ENCODE measurements at places on chromosomes 12 and 14.

- no peak for DNase-seq
Measured at GRCh38 chr12:10563002-10563401, 50.4 kb downstream of the MAGOHB start.

DNA sequence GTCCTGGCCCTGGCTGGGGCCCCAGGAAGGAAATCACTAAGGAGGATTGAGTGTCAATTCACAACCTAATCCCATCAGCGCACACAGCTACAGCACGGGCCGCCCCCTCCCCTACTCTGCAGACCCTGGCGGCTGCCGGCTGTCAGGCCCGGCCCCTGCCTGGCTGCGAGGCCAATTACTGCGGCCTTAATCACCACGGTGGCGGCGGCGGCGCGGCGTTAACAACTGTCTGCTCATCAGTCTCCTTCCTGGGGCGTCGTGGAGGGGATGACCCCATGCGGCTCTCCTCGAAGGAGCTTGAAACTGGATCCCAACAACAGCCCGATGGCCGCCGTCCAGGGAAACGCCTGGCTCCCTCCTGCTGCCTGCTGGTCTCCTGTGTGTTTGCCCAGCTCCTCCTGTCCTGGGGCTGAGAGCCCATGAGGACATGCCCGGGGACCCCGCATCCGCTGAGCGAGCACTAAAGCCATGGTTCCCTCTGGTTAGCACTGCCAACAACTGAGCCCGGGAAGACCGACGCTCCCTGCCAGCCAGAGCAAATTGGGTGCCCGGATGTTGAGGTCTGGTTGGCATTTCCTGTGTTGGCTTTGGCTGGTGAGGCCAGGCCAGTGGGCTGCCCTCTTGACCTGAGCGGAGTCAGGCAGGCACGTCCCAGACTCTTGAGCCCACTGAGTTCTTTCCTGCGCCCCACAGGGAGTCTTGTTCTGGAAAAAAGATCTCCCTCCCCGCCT lies 21.8 kb upstream of the EIF2B2 start:
- no peak for DNase-seq

- no peak for DNase-seq
Measured at GRCh38 chr14:96270565-96271420, 14.8 kb downstream of the BDKRB1 start.

DNA sequence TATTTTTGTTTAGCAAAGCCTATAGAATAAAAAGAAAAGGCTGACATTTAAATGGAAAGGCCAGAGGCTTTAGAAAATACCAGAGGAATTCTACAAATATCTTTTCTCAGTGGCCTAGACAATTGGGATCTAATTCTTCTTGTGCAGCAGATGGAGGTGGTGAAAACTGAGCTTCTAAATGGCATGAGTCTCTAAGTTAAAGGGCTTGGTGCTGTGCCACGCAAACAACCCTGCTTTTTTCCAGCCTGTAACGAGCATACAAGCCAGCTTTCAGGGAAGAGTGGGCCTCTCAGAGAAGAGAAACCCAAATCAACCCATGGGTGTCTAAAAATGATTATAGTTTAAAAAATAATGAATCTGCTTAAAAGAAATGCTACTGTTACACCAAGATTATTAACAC lies 237.9 kb upstream of the NAV3 start:
- no peak for DNase-seq

DNA sequence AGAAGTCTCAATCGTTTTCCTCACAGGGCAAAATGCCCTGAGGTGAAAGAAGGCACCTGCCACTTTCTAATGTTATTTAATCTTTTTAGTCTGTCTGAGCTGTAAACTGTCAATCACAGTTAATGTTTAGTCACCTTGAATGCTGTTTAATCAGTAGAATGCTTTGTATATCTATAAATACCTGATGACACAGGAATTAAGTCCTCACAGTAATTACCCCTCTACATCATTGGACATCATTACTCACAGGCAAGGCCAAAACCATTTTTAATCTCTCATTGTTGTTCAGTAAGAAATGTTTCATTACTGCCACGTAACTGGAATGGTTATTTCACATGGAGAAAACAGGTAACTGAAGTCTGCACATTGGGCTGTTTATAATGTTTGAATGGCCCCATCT lies 178.8 kb downstream of the EXOC5 start:
- DNase-seq: no peak

DNA sequence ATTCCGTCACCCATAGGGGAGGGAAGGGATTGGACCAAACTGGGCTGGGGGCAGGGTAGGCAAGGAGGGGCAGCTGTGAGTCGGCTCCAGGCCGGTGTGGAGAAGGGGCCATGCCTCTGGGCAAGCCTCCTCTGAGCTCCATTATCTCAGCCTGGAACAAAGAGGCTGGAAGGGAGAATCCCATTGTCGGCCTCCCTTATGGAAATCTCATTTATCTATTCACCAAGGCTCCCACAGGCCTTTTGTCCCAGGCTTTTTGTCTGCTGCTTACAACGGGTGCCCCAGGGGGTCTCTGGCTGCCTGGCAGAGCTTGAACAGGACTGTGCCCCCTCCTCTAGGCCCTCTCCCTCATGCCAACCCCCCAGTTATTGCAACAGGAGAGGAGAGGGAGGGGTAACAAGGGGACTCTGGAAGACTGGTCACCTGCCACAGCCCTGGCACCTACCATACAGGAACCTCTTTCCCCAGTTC lies 19.5 kb downstream of the FIGNL2 start:
- DNase-seq: no peak

All from activated CD4-positive, alpha-beta T cell treated with anti-CD3 and anti-CD28 coated beads, Interleukin-2, amount 50 U/mL, for 48 hours (primary cell).